Stimulated activated CD4-positive, alpha-beta T cell treated with anti-CD3 and anti-CD28 coated beads, TNF-alpha, amount 100 ng/mL, for 24 hours (primary cell): ENCODE measurements at places on chromosomes 1 and 21.

DNA sequence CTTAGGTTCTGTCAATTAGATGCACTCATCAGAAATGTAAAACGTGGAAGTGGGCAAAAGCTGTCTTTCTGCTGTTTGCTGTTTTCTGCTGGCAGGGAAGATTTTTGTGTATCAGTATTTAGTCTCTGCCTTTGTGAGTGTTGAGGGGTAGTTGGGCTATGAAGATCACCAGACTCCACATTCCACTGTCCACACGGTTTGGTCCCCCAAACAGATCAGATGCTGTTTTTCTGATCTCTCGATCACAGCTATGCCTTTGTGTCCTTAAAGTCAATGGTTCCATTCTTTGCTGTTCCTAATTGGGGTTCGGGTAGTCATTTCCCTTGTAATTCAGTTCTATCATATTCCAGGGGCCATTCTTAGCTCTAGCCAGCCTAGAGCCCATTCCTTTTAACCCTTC is 27.0 kb upstream of the NPL start:
- no peak for DNase-seq

DNA sequence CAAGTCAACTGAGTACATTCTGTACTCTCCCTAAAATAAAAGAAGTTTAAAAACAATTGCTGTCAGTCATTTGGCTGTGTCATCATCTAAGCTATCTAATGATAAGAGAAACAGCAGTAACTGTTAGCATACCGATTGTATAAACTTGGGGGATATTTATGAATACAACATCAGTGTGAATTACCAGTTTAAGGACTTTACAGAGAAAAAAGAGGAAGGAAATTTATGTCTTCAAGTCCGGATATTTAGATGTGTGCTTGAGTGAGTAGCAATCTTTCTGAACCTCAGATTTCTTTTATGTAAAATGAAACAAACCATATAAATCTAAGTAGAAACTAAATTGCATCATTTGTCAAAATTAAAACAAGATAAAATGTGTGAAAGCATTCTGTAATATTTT is 1557.0 kb downstream of the MRPL39 start:
- DNase-seq: no peak

- no peak for DNase-seq
Measured at GRCh38 chr1:67476006-67476482, 45.8 kb upstream of the SERBP1 start.

- no peak for DNase-seq
Measured at GRCh38 chr1:46510341-46510997, 20.8 kb downstream of the DMBX1 start.

DNA sequence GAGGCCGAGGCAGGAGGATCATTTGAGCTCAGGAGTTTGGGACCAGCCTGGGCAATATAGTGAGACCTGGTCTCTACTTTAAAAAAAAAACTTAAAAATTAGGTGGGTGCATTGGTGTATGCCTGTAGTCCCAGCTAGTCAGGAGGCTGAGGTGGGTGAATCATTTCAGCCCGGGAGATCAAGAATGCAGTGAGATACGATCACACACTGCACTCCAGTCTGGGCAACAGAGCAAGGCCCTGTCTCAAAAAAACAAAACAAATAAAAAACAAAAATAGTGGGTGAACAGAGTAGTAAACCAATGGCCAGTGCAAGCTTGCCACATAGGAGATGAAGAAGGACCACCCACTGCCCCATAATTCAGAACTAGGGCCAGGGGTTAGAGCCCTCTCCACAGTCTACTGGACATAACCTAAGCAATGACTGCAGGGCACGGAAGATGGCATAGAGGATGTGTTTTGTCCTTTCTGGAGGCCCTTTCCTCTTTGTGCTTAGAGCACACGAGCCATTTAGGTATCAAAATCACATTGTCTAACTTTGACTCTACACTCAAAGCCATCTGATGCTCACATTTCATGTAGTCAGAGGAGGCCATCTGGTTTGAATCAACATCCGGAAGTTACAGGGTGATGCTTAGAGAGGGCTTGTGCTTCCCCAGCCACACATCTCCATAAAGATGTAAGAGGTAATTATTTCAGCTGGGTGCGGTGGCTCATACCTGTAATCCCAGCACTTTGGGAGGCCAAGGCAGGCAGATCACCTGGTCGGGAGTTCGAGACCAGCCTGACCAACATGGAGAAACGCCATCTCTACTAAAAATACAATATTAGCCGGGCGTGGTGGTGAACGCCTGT is 12.6 kb downstream of the CD2 start:
- no peak for DNase-seq

GRCh38 chr1:84000954-84001495 is 2.1 kb upstream of the TTLL7 start:
- no peak for DNase-seq
